ENCODE measurements at places on chromosomes 12 and 14.
A peak's percentile ranks its signal among the peaks of the same experiment; 100 is the strongest.

- H3K27me3 ChIP-seq = no peaks in the 10 kb centered on the region
- no peak for DNase-seq
- no peaks in the 10 kb centered on the region for H3K36me3 ChIP-seq
- no peaks in the 10 kb centered on the region for H3K4me1 ChIP-seq
- H3K27ac ChIP-seq = no peak overlapping the region
- no peak overlapping the region for H3K4me3 ChIP-seq
These were observed 103.1 kb downstream of the METTL25 start for GRCh38 chr12:82461393-82461792.

GRCh38 chr14:101171650-101172049, 268.1 kb upstream of the RTL1 start:
- H3K27ac ChIP-seq = no peak overlapping the region
- H3K4me3 ChIP-seq = no peak overlapping the region
- DNase-seq = no peak

DNA sequence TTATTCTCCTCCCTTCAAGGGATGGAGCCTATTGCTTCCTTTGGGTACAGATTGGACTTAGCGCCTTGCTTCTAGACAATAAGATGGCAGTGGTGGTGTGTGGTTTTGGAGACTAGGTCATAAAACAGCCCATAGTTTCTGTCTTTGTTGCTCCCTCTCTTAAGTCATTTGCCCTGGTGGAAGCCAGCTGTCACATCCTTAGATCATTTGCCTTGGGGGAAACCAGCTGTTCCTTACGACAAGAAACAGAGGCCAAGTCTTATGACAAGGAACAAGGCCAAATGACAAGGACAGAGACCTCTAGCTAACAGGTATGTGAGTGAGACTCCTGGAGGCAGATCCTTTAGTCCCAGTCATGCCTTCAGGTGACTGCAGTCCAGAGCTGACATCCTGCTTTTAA, 9.2 kb upstream of the PALS1 start:
- no peak for DNase-seq
- H3K27me3 ChIP-seq = no peaks in the 10 kb centered on the region
- no peaks in the 10 kb centered on the region for H3K4me1 ChIP-seq

DNA sequence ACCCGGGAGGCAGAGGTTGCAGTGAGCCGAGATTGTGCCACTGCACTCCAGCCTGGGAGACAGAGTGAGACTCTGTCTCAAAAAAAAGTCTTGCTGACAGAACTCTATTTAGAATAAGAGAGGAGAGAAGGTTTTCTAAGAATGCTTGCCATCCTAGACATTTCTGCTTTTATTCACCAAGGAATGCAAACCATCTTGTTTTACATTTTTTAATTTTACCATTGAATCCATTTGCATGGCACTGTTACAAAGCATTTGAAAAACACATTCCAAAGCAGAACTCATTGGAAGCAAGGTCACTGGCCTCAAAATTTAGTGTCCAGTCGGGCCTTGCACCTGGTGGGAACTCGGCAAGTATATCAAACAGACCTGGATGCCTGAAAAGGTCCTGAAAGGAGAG, 44.2 kb upstream of the RASSF3 start:
- peaks cover 10% of the 10 kb centered on the region for H3K4me1 ChIP-seq
- H3K36me3 ChIP-seq = no peaks in the 10 kb centered on the region
- no peak overlapping the region for H3K27ac ChIP-seq
- no peak overlapping the region for H3K4me3 ChIP-seq
- H3K27me3 ChIP-seq = no peaks in the 10 kb centered on the region
- no peak for DNase-seq

GRCh38 chr12:101878243-101878821, 952 bp downstream of the DRAM1 start:
- peak overlapping the region; percentile 86 for H3K4me3 ChIP-seq
- H3K4me1 ChIP-seq = no peaks in the 10 kb centered on the region

DNA sequence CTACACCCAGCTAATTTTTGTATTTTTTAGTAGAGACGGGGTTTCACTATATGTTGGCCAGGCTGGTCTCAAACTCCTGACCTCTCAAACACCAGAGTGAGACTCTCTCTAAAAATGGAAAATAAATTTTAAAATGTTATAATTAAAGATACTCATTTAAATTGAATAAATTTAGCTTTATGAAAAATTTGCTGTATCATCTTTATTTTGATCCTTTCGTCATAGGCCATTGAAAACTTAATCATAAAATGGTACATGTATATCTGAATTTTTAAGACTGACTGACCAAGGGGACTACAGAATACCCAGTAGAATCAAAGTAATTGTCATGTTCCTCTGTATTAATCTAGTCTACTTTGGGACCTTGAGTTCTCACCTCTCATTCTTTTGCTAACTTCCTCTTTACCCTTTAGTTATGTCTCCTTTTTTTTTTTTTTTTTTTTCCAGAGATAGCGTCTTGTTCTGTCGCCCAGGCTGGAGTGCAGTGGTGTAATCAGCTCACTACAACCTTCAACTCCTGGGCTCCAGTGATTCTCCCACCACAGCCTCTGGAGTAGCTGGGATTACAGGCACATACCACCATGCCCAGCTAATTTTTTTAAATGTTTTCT, 9.5 kb downstream of the RAB5B start:
- H3K27me3 ChIP-seq = no peaks in the 10 kb centered on the region
- no peak overlapping the region for H3K4me3 ChIP-seq
- H3K4me1 ChIP-seq = peaks cover 5% of the 10 kb centered on the region
- no peak overlapping the region for H3K27ac ChIP-seq
- no peak for DNase-seq

- H3K36me3 ChIP-seq = no peaks in the 10 kb centered on the region
- no peaks in the 10 kb centered on the region for H3K27me3 ChIP-seq
- H3K4me1 ChIP-seq = no peaks in the 10 kb centered on the region
- no peak for DNase-seq
- no peak overlapping the region for H3K4me3 ChIP-seq
- no peak overlapping the region for H3K27ac ChIP-seq
These were observed 13.0 kb upstream of the GNG2 start for GRCh38 chr14:51847489-51847796.

DNA sequence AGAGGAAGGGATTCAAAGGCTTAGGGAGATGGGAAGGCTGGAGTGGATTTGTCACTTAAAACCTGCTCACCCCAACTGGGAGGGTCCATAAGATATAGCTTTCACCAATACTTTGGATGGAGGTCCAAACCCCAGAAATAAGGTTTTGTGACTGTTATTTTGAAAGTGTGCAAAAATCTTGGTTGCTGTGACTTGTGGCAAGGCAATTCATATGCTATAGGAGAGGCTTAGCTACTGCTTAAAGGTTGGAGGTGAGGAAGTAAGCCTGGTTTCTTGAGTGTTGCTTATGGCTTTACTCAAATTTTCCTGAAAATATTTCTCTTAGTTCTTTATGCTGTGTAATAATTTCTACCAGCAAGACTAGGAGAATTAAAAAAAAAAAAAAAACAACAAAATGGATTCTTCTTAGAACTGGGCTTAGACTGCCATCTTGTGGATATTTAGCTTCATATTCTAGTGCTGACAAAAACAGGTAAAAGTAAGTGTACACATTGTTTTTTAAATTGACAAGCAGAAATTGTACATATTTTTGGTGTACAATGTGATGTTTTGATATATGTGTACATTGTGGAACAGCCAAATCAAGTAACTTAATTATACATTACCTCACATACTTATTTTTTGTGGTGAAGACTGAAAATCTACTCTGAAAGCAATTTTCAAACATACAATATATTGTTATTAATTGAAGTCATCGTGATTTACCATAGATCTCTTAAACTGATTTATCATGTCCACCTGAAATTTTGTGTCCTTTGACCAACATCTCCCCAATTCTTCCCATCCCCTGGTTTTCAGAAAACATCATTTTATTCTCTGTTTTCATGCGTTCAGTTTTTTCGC, 23.0 kb downstream of the PDE6H start:
- H3K27me3 ChIP-seq = no peaks in the 10 kb centered on the region
- peaks cover 4% of the 10 kb centered on the region for H3K4me1 ChIP-seq
- no peaks in the 10 kb centered on the region for H3K36me3 ChIP-seq
- DNase-seq = no peak

GRCh38 chr12:29572464-29572863, 75.0 kb upstream of the OVCH1 start:
- no peak for DNase-seq
- H3K36me3 ChIP-seq = no peaks in the 10 kb centered on the region
- H3K27ac ChIP-seq = no peak overlapping the region

- DNase-seq = no peak
- no peaks in the 10 kb centered on the region for H3K27me3 ChIP-seq
- no peaks in the 10 kb centered on the region for H3K36me3 ChIP-seq
These were observed 112.7 kb downstream of the SLC16A7 start for GRCh38 chr12:59708484-59708883.

DNA sequence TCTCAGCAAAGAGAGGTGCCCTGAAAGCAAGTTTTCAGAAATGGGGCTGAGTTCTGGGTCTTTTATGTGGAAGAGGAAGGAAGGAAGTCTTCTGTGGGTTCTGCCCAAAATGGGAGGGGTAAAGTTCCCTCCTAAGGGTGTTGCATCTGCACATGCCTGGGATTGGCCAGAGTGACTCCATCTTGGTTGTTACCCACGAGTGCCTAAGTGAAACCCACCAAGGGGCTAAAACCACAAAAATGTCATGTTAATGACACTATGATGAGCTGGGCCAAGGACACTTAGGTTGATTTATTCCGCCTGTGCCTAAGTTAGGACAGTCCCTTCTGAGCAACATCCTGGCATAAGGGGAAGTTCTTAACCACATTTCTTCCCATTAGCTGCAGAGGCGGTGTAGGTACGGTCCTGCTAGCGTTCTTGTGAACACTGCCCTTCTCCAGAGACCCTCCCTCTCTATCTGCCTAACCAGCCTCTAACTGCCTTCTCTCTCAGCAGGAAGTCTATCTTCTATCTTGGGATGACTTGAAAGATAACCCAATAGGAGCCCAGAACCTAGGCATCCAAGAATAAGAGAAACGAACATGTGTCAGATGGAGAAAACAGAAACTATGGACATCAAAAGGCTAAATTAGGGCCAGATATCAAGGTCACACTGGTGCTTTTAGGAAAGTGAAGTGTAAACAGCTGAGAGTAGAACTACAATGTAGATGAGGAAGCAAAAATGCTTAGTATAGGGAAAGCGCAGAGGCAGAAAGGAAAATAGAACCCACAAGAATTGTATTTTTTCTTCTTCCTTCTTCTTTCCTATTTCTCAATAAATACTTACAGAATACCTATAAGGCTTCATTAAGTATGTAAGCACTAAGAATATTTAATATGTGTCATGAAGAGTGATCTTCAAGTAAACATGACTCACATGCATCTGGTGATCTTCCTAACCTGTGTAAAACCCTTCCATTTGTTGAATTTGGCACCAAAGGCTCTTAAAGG, 104.2 kb upstream of the AMN1 start:
- no peaks in the 10 kb centered on the region for H3K36me3 ChIP-seq
- H3K4me1 ChIP-seq = no peaks in the 10 kb centered on the region
- no peak for DNase-seq
- no peak overlapping the region for H3K27ac ChIP-seq

- no peak for DNase-seq
- H3K4me3 ChIP-seq = no peak overlapping the region
- no peaks in the 10 kb centered on the region for H3K27me3 ChIP-seq
- H3K4me1 ChIP-seq = no peaks in the 10 kb centered on the region
- no peak overlapping the region for H3K27ac ChIP-seq
These were observed 76.7 kb upstream of the TTC7B start for GRCh38 chr14:90892970-90893369.

GRCh38 chr14:59333668-59334067, 131.5 kb downstream of the GPR135 start:
- no peak overlapping the region for H3K4me3 ChIP-seq
- H3K36me3 ChIP-seq = no peaks in the 10 kb centered on the region
- H3K27ac ChIP-seq = no peak overlapping the region
- peaks cover 12% of the 10 kb centered on the region for H3K4me1 ChIP-seq
- no peaks in the 10 kb centered on the region for H3K27me3 ChIP-seq
- no peak for DNase-seq

GRCh38 chr14:79465651-79466050, 745.7 kb downstream of the DIO2 start:
- no peaks in the 10 kb centered on the region for H3K4me1 ChIP-seq
- no peak overlapping the region for H3K4me3 ChIP-seq
- H3K27me3 ChIP-seq = no peaks in the 10 kb centered on the region
- H3K36me3 ChIP-seq = no peaks in the 10 kb centered on the region

- H3K4me3 ChIP-seq = no peak overlapping the region
- H3K36me3 ChIP-seq = no peaks in the 10 kb centered on the region
- no peak for DNase-seq
- H3K27me3 ChIP-seq = no peaks in the 10 kb centered on the region
These were observed 16.2 kb downstream of the SLC7A8 start for GRCh38 chr14:23167116-23167847.

GRCh38 chr12:74732826-74733225, 195.2 kb downstream of the ATXN7L3B start:
- H3K36me3 ChIP-seq = no peaks in the 10 kb centered on the region
- H3K4me3 ChIP-seq = no peak overlapping the region
- H3K4me1 ChIP-seq = no peaks in the 10 kb centered on the region
- H3K27me3 ChIP-seq = no peaks in the 10 kb centered on the region

GRCh38 chr12:63045020-63045860, 105.8 kb downstream of the AVPR1A start:
- no peaks in the 10 kb centered on the region for H3K36me3 ChIP-seq
- no peaks in the 10 kb centered on the region for H3K4me1 ChIP-seq
- no peak for DNase-seq
- H3K27ac ChIP-seq = no peak overlapping the region
- H3K4me3 ChIP-seq = no peak overlapping the region

GRCh38 chr14:65933400-65934069, 521.0 kb downstream of the FUT8 start:
- H3K27me3 ChIP-seq = no peaks in the 10 kb centered on the region
- H3K36me3 ChIP-seq = no peaks in the 10 kb centered on the region
- DNase-seq = peak; percentile 34
- no peaks in the 10 kb centered on the region for H3K4me1 ChIP-seq
- H3K27ac ChIP-seq = no peak overlapping the region

DNA sequence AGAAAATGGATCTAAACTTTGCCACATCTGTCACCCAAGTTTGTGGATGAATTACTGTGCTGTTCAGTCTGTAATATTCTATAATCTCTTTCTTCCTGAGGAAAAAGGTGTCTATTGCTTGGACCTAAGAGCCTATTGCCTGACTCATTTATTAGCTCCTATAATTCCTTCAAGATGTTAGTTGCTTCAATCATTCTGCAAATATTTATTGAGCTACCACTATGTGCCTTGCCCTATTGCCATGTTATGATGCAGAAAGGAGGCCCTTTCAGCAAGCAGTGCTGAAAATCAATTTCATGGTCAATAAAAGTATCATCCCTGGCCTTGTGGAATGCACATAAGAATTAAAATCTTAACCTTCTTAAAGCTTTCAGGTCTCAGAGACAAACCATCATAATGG, 113.6 kb downstream of the CCER1 start:
- no peak for DNase-seq
- no peaks in the 10 kb centered on the region for H3K4me1 ChIP-seq
- H3K27me3 ChIP-seq = no peaks in the 10 kb centered on the region
- no peaks in the 10 kb centered on the region for H3K36me3 ChIP-seq
- no peak overlapping the region for H3K4me3 ChIP-seq

- no peak overlapping the region for H3K27ac ChIP-seq
- no peak overlapping the region for H3K4me3 ChIP-seq
- H3K4me1 ChIP-seq = peaks cover 13% of the 10 kb centered on the region
- no peak for DNase-seq
- no peaks in the 10 kb centered on the region for H3K36me3 ChIP-seq
- H3K27me3 ChIP-seq = no peaks in the 10 kb centered on the region
These were observed 81.2 kb downstream of the BTG1 start for GRCh38 chr12:92064422-92064821.

- no peaks in the 10 kb centered on the region for H3K36me3 ChIP-seq
- H3K27ac ChIP-seq = no peak overlapping the region
- no peaks in the 10 kb centered on the region for H3K27me3 ChIP-seq
These were observed 423.8 kb downstream of the NRXN3 start for GRCh38 chr14:78593949-78594348.

GRCh38 chr12:49089821-49090773, 4.5 kb downstream of the DHH start:
- DNase-seq = peak; percentile 64
- H3K27me3 ChIP-seq = no peaks in the 10 kb centered on the region
- no peaks in the 10 kb centered on the region for H3K36me3 ChIP-seq
- peaks cover 58% of the 10 kb centered on the region for H3K4me1 ChIP-seq
- no peak overlapping the region for H3K27ac ChIP-seq
